ENCODE measurements at places on chromosomes 2 and 18.

GRCh38 chr2:240397542-240397916 lies 37.9 kb upstream of the GPC1 start:
- DNase-seq: no peak

- no peak for DNase-seq
Measured at GRCh38 chr2:238325694-238326093, 5.4 kb downstream of the TRAF3IP1 start.

GRCh38 chr2:218964041-218964771 lies 4.7 kb downstream of the CDK5R2 start:
- DNase-seq: no peak

DNA sequence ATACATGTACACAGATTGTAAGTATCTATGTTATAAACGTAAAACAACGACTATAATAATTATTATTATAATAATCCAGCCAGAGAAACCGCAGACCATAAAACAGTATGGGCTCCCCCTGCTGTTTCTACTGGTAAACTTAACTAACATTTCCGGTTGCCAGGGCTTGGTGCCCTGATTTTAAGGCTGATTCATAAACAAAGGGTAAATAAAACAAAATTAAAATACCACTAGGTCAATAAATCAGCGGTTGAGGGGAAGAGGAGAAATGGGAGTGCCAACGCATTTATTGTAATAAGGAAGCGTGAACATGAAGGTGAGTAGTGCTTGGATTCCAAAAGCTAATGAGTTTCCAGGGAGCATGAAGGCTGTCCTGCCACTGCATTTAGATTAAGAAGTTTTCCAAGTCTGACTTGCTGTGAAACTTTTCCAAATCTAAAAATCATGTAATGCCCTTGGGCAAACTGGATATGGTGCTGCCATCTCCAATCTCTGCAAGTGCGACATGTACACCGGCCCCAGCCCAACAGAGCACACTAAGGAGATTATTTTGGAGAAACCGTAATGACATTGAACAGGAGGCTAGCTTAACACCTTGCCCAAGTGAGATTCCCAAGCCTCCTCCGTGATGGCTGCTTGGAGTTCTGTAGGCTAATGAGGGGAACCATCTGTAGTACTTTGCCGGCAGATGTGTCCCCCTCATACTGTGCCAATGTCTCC lies 50.7 kb upstream of the HNRNPA3 start:
- no peak for DNase-seq

GRCh38 chr18:7038330-7038851 lies 79.2 kb downstream of the LAMA1 start:
- no peak for DNase-seq

DNA sequence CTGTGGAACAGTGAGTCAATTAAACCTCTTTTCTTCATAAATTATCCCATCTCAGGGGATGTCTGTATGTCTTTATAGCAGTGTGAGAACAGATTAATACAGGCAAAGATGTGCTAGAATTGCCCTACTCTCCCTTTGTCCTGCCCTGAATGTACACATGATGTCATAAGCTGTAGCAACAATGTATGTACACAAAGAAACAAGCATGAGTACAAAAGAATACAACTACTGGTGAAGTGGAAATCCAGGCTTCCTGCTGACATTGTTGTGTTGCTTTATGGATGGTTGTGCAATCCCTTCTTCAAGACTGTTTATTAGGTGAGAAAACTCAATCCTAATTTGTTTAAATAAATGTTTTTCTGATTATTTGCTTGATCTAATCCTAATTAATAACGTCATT lies 446.6 kb downstream of the DSC3 start:
- DNase-seq: no peak

GRCh38 chr2:23378496-23378895 lies 6.5 kb upstream of the KLHL29 start:
- DNase-seq: no peak

DNA sequence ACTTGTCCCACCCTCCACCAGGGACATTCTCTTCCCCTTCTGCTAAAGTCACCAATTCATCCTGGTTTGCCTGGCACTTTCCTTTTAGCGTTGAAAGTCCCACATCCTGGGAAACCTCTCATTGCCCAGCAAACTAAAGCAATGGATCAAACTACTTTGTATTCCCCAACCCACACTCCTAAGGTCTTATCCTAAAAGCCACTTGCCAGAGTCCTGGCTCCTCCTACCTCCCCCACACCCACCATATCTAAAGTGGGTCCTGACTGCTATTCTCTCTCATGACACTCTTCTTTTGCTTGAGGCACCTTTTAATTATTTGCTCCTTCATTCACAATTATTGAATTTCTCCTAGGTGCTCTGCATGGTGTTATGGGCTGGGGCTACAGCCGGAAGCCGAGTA lies 40.6 kb downstream of the GKN2 start:
- DNase-seq: no peak

DNA sequence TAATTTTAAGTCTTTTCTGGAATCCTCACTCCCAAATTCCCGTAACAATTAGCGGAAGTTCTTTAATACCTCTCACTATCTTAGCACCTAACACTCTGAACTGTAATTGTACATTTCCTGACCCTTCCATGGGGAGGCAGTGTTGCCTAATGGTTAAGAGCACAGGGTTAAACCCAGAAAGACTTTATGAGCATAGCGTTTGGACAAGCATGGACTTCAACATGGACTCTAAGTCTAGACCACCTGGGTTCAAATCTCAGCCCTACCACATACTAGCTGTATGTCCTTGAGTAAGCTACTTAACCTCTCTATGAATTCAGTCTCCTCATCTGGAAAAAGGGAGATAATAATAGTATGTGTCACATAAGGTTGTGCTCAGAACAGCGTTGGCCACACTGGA lies 13.0 kb downstream of the ANTXR1 start:
- no peak for DNase-seq

DNA sequence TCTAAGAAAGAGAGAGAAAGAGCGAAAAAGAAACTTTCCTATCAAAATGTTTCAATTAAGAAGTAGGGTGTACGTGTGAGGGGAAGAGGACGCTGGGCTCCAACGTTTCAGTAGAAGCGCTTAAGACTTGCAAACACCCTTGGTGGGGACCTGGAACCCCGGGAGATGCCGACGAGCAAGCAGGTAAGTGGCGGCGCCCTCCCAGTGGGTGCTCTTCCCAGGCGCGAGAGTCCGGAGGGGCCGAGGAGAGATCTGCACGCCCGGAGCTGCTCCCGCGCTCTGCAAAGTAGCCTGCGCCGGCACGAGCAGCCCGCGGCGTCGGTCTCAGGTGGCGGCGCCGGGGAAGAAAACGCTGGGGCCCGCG lies 678 bp upstream of the OTX1 start:
- no peak for DNase-seq

- DNase-seq: no peak
Measured at GRCh38 chr2:64876137-64876647, 113.0 kb upstream of the SLC1A4 start.

GRCh38 chr2:10688921-10689807 lies 611 bp downstream of the NOL10 start:
- no peak for DNase-seq

Measured in activated gamma-delta T cell (primary cell).